A549 treated with Hydrocortisone at 1 μM for 4 hours (cell line): ENCODE measurements at places on chromosomes 6 and 20. TPM values are rescaled to one million over a fixed set of nuclear protein-coding genes. Genes with fewer than 3 reads are reported as not detected.

MAFB gene
- 0.13 to 0.44 TPM (median 0.15 TPM) in 5 replicates for total RNA-seq

OR2J2 gene
- total RNA-seq: not detected in 5 replicates

ZNF165 gene
- total RNA-seq: 0.74 to 1.1 TPM (median 0.86 TPM) in 5 replicates

C6orf132 gene
- total RNA-seq: 2.7 to 3.3 TPM (median 3.1 TPM) in 5 replicates

WFDC5 gene
- total RNA-seq: not detected in 5 replicates

HSPA12B gene
- total RNA-seq: 0.43 to 0.70 TPM (median 0.54 TPM) in 5 replicates

CEP85L gene
- 1.1 to 1.8 TPM (median 1.4 TPM) in 5 replicates for total RNA-seq

HNF4A gene
- 15.4 to 20.8 TPM (median 18.8 TPM) in 5 replicates for total RNA-seq

CCM2L gene
- 0.28 to 0.68 TPM (median 0.36 TPM) in 5 replicates for total RNA-seq

SLC25A27 gene
- total RNA-seq: 0.32 to 0.61 TPM (median 0.40 TPM) in 5 replicates

CLPSL1 gene
- not detected in 5 replicates for total RNA-seq

TCP11 gene
- not detected in 5 replicates for total RNA-seq

C6orf15 gene
- total RNA-seq: 0.09 TPM in 1 of 5 replicates, not detected in the others
